ENCODE measurements at places on chromosomes 7 and 10.

- DNase-seq, result no peak
Measured at GRCh38 chr7:36755484-36755883, 31.2 kb upstream of the AOAH start.

GRCh38 chr7:25624833-25625232 lies 396.5 kb upstream of the NPVF start:
- no peak for DNase-seq

GRCh38 chr7:111390000-111390399 lies 172.3 kb downstream of the IMMP2L start:
- DNase-seq, result no peak

DNA sequence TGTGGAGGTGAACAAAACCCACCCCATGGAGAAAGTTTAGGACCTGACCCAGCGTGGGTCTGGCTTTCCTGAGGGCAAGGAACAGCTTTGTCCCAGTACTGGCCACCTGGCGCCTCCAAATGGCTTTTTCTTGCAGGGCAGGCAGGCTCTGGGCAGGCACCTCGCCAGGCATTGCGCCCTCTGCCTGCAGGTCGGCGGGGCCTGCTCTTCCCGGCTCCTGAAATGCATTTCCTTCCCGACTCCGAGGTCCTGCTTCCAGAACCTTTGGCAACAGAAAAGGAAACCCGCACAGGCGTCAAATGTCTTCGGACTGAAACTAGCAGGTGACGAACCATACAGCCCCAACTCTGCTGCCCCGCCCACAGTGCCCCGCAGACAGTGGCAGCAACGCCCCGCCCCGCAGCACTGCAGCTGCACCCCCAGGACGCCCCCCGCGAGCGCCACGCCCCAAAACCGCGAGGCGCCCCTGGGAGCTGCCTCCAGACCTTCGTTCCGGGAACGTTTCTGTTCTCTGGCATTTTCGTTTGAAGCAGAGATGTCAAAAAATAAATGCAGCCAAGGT lies 65.5 kb downstream of the C10orf143 start:
- DNase-seq, result no peak

GRCh38 chr7:91408388-91409154 lies 144.3 kb downstream of the FZD1 start:
- DNase-seq, result no peak

GRCh38 chr7:155459700-155460461 lies 2.0 kb downstream of the EN2 start:
- DNase-seq, result no peak
